ENCODE measurements at places on chromosomes 1 and 21.
A peak's percentile ranks its signal among the peaks of the same experiment; 100 is the strongest.

GRCh38 chr1:116182019-116182714 is 71.0 kb downstream of the MAB21L3 start:
- no peak for DNase-seq

DNA sequence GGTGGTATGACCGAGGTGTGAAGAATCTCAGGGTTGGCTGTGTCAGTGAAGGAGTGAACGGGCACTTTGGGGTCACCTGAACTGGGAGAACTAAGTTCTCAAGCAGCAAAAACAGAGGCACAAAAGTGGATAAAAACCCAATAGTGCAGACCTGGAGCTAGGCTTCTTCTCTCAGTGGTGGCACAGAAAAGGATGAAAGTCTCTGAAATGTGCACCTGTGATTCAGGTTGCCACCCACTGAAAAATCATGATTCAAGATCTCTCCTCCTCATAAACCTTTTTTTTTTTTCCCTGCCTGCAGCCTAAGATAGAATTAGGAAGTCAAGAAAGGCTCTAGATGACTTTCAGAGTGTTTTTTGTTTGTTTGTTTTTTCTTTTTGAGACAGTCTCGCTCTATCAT is 304.8 kb downstream of the KIF26B start:
- DNase-seq = no peak

DNA sequence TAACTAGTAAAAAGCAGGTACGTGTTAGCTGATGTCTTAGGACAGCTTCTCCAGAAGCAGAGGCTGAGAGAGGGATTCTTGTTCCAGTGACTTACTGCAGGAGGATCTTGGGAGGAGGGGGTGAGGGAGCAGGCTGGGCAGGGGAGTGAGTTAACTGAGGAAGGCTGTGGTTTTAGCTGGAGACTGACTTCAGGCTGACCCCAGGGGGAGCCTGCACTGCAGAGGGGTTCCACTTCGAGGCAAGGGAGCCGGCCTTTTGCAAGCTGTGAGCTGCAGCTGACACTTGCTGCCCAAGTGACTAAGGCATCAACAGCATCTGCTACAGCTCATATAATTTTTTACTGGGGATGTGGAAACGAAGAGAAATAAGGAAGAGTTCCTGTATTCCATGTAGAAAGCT is 50.4 kb upstream of the SOD1 start:
- no peak for DNase-seq

DNA sequence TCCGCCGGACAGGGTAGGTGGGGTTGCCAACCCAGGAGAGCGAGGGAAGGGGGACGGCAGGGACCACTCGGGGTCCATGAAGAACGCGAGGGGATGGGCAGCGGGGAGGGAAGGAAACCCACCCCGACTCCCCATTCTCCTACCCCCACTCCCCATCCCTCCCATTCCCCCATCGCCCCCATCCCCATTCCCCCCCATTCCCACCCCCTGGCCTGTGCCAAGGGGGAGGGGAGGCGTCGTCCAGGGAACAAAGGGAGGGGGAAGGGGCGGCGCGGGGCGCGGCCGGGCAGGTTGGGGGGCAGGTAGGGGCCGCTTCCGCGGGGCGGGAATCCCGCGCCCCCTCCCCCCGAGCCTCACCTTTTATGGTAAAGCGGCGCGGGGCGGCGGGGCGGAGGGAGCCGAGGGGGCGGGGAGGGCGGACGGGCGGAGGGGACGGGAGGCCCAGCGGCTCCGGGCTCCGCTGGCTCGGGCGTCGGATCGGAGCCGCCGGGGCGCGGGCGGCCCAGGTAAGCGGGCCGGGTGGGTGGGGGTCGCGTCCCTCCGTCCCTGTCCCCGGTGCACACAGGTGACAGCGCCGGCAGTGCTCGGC is at the start of gene FBLIM1:
FBLIM1 (plus strand) TSS at position 453 of the 589 bp plus-strand sequence. CDS start 6,189 bp downstream, outside the sequence.
- DNase-seq = no peak

DNA sequence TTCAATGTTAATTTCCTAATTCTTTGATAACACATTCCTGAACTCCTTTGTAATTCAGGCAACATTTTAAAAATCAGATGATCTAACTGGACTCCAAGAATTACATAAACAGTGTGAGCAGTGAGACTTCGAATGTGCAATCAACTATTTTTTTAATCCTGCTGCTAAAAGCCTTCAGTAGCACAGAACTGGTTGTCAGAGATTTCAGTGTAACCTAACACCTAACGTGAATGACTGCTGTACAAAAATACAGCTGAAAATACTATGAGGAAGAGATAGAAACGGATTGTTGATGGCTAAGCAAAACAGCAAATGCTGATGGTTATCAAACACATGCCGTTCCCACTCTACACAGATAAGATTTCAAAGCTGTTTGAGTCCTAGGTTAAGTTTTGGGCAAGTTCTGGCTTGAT is 46.1 kb downstream of the APP start:
- DNase-seq = no peak

- DNase-seq = peak; percentile 91
Measured at GRCh38 chr1:202807926-202808757, at the start of gene KDM5B. Gene KDM5B (minus strand): TSS chr1:202808421. CDS start chr1:202808305, 116 bp downstream.

- DNase-seq = no peak
Measured at GRCh38 chr1:22053017-22053860, 730 bp downstream of the CDC42 start.

DNA sequence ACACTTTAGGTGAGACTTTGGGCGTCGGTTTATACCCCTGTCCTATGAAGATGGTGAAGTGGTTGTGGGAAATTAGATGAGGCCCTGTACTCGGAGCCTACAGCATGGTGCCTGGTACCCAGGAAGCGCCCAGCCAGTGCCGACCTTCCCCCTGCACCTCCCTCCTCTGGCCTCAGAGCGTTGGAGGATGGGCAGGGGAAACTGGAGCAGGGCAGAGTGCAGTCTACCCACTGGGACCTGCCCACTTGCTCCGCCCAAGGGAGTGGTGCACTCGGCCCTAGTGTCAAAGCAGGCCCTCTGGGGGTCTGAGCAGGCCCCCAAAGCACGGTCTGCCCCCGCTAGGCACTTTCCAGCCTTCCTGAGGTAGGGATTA is 13.0 kb upstream of the TTC22 start:
- peak; percentile 53 for DNase-seq

DNA sequence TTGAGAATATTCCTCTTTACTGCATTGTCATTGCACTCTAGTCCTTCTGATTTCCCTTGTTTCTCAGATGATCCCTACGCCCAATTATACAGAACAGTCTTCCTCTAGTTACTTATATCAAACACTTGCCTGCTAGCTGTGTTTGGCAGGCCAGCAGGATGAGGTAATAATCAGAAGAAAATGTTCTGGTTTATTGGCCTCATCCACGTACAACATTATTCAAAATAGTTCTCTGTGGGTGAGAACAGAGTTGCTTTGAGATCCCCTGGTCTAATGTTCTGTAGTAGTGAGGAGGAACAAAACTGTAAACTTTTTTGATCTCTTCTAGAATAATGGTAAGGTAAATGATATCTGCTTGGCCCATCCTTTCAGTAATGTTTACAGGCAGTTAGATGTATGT is 22.3 kb upstream of the C1orf105 start:
- no peak for DNase-seq

All from chondrocyte (in vitro differentiated cells).